Foreskin keratinocyte (primary cell): ENCODE measurements at places on chromosomes 3 and 15.

- no peak for DNase-seq
These were observed 111.6 kb upstream of the SLC6A6 start for GRCh38 chr3:14290631-14291385.

- DNase-seq, result no peak
These were observed 82.9 kb downstream of the CHSY1 start for GRCh38 chr15:101168898-101169494.

- no peak for DNase-seq
These were observed 324.6 kb downstream of the EPHA6 start for GRCh38 chr3:97138914-97139541.

DNA sequence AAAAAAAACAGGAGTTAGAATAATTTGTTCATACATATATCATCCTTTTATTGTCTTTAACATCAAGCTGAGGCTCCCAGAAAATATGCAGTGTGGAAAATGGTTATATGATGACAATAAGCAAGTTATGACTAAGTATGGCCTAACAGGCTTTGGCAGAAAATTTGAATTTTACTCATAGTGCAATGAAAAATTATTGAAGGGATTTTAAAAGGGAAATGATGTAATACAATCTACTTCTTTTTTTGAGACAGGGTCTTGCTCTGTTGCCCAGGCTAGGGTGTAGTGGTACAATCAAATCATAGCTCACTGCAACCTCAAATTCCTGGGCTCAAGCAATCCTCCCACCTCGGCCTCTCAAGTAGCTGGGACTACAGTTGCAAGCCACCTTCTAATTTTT, 78.7 kb downstream of the FAIM start:
- peak; percentile 20 for DNase-seq

- no peak for DNase-seq
These were observed 33.7 kb downstream of the ST6GAL1 start for GRCh38 chr3:186964071-186964470.

GRCh38 chr3:143571548-143571947, 276.7 kb downstream of the SLC9A9 start:
- no peak for DNase-seq

DNA sequence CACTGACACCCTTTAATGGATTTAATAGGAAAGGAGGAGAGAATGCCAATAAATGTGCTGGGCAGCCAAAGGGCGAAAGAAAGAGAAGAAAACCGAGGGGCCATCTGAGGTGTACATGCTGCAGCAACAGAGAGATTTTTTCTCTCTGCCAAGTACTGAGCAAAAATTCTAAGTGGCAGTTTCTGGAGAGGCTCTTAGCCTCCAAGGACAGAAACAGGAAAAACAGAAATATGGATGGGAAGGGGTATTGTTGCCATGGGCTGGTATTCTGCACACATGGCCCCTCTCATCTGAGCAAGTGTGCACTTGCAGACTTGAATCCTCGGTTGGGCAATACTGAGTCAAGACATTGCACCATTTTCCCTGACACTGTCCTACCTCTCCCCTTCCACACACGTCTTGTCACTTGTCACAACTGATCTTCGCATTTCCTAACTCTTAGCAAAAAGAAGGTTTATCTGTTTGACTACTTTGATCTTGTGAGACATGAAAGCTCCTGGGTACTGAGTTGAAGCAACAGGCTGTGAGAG, 73.9 kb downstream of the PRICKLE2 start:
- no peak for DNase-seq

- no peak for DNase-seq
These were observed 151.0 kb downstream of the UBE3A start for GRCh38 chr15:25287823-25288222.

DNA sequence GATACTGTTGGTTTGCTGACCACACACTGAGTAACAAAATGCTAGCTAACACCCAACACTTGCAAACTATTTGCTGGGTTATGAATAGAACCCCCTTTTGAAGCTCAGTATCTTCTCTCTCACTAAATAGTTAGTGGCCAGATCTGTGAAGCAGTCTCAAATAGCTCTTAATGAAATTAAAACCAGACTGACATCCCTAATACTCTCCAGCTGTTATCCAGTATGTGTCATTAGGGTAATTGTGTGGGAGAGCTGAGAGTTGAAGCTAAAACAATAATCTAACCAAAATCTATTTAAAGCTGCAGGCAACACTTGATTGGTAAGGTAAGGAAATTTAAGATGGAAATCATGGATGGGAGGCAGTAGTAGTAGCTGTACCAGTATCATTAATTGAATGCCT, 110.4 kb upstream of the RORA start:
- DNase-seq, result no peak

- no peak for DNase-seq
These were observed 12.9 kb upstream of the APEH start for GRCh38 chr3:49661281-49661680.

GRCh38 chr3:170528726-170529125, 57.1 kb downstream of the SLC7A14 start:
- DNase-seq, result no peak

- no peak for DNase-seq
These were observed 125.1 kb upstream of the IQSEC1 start for GRCh38 chr3:13198264-13198879.

DNA sequence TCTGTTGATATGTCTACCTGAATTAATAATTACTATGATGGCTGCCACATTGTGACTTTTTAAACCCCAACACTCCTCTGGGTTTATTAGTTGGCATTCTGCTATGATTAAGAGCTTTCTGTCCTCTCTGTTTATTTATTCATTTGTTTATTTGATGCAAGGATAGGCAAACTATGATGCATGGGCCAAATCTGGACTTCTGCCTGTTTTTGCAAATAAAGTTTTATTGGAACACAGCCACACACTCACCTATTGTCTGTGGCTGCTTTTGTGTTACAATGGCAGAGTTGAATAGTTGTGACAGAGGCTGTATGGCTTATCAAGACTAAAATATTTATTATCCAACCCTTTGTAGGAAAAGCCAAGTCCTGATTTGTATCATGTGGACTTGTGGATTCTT, 48.3 kb upstream of the C3orf80 start:
- DNase-seq, result no peak

- no peak for DNase-seq
These were observed 4.0 kb upstream of the RASGRF1 start for GRCh38 chr15:79094611-79095021.

DNA sequence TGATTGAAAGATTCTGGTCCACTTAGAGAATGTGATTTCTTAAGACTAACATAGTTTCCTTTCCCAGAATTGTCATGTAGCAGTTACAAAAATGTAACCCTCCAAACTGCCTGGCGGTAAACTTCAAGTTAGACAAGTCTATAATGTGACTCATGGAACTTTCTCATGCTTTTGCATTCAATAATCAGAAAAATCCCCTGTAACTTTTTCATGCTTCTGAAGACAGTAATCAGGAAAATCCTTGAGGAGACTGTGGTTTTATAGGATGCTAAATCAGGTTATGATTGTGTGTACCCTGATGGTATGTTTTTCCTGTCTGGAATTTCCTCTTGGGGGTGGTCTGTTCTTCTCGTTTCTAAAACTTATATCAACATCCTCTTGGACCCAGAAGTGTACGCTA, 74.0 kb upstream of the RARB start:
- DNase-seq, result peak; percentile 3

DNA sequence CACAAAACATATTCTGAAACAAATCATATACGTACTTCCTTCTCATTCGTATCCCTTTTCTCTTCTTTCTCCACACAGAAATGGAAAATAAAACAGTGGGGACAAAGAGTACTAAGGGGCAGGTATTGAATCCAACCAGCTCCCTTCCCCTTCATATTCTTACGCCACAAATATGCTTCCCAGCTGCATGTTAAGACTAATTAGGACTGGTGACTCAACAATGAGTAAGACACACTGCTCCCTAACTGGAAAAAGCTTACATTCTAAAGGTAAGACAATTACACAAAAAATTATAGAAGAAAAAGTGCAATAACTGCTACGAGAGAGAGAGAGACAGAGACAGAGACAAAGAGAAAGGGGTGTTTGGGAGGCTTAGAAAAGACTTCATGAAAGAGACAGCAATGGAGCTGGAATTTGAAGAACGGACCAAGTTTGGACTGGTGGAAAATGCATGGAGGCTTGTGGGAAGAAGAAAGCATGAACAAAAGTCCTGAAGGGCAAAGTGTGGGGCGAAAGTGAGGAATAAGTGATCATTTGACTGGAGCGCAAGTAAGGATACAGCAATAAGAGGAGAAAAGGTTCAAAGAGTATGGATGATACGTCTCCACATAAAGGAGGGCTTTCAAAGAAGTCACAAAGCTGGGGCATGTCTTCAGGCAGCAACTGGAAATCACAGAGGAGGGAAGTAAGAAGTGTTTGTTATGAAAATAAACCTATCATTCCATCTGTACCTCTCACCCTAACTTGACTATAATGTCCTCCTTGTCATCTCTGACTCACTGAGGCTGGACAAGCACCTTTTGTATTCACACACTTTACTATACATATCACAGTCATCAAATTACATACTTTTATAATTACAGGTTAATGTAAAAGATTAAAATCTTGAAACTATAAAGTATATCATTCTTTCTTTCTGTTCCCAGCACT, 49.2 kb downstream of the RYK start:
- DNase-seq, result peak; percentile 91

GRCh38 chr15:66036859-66037258, 167.6 kb downstream of the RAB11A start:
- DNase-seq, result no peak
